ENCODE measurements at places on chromosomes 6 and 20.

- DNase-seq, result no peak
These were observed 159.2 kb downstream of the PLCB4 start for GRCh38 chr20:9227896-9228615.

DNA sequence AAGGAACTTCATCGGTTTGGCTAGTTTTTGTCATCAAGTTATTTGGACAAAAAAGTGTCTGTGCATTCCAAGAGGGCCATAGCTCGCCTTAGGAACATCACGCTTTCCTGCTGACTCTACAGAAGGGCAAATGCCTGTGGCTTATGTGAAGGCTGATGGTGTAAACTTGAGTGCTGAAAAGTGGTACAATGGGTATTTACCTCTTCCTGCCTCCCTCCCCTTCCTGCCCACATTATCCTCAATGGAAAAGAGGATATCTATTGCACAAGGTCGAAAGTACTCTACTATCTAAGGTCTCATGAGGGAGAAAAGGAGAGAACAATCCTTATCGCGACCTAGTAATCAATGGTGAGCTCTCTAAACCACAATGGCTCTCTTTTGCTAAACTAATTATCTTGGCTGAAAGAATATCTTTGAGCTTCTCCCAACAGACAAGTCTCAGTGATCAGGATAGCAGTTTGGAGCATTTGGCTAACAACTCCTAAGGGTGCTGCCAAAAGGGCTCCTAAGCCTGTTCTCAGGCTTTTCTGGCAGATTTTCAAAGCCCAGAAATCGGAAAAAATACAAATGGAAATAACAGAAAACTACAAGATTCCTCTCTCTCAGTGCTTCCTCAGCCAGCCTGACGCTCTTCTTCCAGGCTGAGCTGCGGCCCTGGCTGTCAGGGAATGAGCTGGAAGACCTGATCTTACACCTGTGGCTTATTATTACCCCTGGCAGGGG is 42.6 kb upstream of the ENPP1 start:
- DNase-seq, result no peak

DNA sequence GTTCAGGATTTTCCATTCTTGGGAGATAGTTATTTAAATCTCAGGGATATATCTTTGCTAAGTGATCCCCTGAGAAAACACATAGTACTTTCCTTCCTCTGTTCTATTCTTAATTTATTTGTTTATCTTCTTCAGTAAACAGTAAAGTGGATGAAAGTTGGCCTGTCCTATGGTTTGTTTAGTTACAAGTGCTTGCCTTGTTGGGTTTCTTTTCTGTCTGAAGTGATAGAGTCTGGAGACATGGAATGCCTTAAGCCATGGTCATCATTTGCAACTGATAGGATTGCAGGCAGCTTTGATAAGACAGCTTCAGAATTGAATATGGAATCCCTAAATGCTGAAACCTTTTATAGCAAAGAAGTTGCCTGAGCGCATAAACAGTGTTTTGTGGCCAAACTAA is 4.9 kb downstream of the ADGRG6 start:
- no peak for DNase-seq

GRCh38 chr6:32047855-32048766 is 9.9 kb downstream of the CYP21A2 start:
- DNase-seq, result peak; percentile 53

- DNase-seq, result no peak
These were observed 126.4 kb downstream of the BANF2 start for GRCh38 chr20:17825960-17826843.

DNA sequence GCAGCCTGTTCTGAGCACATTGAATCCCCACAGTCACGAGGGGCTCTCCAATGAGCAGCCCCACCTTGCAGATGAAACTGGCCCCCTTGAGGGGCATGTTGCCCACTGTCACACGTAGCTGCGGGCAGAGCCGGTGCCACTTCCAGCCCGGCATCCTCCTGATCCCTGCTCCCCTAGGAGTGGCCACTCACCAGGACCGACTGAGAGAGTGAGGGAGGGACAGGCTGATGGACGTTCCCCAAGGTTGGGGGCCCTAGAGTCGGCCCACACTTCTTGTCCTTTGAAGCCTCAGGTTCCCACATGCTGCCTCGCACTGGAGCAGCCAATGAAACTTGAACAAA is 10.5 kb downstream of the ENTPD6 start:
- DNase-seq, result no peak

DNA sequence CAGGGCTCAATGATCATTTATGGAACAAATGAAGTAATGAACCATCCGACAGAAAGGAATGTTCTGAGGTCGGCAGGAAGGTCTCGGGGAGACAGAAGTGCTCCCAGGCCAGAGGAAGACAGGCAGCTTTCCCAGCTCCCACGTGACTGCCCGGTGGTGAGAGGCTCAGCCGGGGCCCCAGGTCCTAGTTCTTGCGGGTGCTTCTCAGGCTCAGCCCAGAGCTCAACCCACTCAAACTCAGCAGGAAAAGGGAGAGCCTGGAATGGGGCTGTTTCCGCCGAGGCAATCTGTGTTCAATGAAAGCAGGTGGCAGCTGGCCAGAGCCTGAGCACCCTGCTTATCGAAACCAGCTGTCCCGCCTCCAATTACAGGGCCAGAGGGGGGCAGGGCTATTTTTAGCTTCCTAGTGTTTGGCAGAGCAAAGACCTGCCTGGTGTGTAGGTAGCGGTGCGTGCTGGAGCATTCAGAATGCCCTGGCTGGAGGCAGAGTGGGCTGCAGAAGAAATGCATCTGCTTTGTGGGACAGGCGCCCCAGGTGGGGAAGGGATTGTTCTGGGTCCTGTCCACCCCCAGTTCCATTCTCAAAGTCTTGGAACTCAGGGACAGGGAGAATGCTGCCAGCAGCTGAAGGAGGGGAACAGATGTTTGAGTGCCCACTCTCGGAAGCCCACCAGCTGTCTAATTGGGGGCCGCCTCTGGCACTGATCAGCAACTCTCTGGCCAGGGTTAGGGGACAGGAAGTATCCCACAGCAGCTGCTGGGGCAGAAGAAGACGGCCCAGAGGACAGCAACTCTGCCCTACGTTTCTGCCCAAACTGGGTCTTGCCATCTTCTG is 145.1 kb downstream of the PREX1 start:
- DNase-seq, result no peak

DNA sequence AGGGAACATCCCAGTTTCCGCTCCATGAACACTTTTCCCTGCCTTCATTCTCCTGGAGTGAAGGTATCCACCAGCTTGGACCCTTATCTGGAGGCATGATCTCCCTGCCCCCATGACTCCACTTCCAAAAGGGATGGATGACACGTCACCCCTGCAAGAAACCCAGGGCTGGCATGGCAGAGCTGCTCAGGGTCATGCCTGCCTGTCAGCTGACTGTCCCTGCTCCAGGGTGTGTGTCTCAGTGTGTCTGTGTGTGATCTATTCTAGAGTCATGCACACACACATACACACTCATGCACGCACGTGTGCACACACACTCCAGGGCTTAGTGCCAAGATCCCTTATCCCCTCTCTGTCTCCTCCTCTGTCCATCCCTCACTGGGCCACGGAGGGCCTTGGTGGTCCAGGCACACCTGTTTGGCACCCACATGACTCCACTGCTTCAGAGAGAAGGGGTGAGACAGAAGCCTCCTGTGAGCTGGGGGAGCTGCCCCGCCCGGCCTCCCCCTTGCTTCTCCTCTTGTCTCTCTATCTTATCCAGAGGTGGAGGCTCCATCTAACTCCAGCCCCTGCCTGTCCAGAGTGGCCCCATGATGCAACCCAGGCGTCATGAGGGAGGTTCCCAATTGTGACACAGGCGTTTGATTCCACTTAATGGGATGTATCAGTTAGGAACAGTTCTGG is 290.9 kb downstream of the CDC5L start:
- no peak for DNase-seq

GRCh38 chr6:4698901-4699659 is 77.1 kb upstream of the CDYL start:
- DNase-seq, result no peak

GRCh38 chr6:100886076-100886475 is 4.9 kb upstream of the ASCC3 start:
- DNase-seq, result no peak

GRCh38 chr6:41647061-41647511 is 8.8 kb downstream of the MDFI start:
- DNase-seq, result no peak

- DNase-seq, result no peak
These were observed 28.0 kb upstream of the NEDD9 start for GRCh38 chr6:11260249-11261038.

DNA sequence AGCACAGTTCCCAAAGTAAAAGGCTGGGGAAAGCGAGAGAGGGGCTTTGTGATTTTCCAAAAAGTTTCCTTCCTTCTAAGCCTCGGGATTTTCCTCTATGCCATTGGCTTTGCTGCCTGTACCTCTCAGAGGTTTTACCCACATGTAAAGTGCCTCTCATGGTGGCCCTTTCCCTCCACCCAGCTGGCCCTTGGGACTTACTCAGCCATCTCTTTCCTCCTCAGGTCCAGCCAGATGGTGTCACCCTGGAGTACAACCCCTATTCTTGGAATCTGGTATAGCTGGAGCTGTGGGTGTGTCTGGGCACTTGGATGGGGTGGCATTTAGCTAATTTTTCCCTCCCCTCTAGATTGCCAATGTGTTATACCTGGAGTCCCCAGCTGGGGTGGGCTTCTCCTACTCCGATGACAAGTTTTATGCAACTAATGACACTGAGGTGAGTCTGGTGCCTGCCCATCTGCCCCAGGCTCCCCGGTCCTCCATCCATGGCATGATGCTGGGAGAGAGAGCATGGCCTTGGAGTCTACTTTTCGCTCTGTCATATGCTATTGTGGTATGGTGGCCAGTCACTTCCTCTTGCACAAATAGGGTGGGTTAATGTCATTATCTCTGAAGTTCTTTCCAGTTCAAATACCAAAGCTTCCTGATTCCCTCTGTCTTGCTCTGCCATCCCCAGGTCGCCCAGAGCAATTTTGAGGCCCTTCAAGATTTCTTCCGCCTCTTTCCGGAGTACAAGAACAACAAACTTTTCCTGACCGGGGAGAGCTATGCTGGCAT is 1.1 kb downstream of the CTSA start:
- DNase-seq, result no peak

- DNase-seq, result no peak
These were observed 268.8 kb downstream of the TMEM242 start for GRCh38 chr6:157054531-157054979.

- no peak for DNase-seq
These were observed 697.2 kb upstream of the CITED2 start for GRCh38 chr6:140071601-140072062.

DNA sequence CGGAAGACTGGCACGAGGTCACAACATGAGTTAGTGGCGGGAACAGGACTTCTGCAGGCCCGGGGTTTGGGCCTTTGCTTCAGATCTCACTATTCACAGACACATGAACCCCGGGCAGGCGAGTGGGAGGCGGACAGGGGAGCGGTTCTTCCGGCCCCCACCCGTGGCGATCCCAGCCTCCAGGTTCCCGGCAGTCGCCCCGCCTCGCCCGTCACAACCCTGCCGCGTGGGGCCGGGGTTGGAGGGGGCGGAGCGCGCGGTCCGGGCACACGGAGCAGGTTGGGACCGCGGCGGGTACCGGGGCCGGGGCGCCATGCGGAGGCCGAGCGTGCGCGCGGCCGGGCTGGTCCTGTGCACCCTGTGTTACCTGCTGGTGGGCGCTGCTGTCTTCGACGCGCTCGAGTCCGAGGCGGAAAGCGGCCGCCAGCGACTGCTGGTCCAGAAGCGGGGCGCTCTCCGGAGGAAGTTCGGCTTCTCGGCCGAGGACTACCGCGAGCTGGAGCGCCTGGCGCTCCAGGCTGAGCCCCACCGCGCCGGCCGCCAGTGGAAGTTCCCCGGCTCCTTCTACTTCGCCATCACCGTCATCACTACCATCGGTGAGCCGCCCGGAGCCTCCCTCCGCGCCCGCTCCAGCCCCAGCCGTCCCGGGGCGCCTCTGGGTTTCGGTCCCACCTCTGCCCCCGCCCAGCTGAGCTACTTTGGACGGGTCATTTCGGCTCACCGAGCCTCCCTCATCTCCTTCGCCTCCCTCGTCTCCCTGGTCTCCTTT is at the start of gene KCNK15:
TSS of gene KCNK15 (plus strand) at position 268 of the 769 bp plus-strand sequence. CDS start at position 314, 46 bp downstream.
- no peak for DNase-seq

Measured in T1000 (cell line).